ENCODE measurements at places on chromosomes 4 and X.

GRCh38 chr4:162499478-162499877 lies 335.7 kb upstream of the FSTL5 start:
- no peak for DNase-seq

GRCh38 chrX:147739196-147739595 lies 172.5 kb upstream of the FMR1 start:
- no peak for DNase-seq

DNA sequence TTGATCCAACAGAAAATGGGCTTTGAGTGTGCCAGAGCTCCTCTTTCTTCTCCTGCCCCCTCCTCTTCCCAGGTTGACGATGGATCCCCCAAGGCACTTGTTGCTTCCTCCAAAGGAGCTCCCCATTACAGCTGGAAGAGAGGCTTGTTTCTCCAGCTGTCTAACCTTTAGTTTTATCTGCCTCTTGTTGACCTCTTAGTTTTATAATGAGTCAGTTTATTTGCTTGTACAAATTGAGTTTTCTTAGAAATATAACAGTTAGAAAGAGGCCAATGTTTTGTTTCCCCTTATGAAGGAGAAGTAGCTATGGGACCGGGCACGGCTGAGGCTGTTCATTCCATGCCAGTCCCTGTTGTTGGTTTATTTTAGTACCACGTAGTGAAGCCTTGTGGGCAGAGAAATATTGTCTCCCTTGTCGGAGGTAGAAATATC lies 158.2 kb downstream of the SPRY1 start:
- no peak for DNase-seq

GRCh38 chr4:76688619-76689144 lies 209.3 kb downstream of the SOWAHB start:
- DNase-seq: no peak
